ENCODE measurements at places on chromosomes 4 and X.

DNA sequence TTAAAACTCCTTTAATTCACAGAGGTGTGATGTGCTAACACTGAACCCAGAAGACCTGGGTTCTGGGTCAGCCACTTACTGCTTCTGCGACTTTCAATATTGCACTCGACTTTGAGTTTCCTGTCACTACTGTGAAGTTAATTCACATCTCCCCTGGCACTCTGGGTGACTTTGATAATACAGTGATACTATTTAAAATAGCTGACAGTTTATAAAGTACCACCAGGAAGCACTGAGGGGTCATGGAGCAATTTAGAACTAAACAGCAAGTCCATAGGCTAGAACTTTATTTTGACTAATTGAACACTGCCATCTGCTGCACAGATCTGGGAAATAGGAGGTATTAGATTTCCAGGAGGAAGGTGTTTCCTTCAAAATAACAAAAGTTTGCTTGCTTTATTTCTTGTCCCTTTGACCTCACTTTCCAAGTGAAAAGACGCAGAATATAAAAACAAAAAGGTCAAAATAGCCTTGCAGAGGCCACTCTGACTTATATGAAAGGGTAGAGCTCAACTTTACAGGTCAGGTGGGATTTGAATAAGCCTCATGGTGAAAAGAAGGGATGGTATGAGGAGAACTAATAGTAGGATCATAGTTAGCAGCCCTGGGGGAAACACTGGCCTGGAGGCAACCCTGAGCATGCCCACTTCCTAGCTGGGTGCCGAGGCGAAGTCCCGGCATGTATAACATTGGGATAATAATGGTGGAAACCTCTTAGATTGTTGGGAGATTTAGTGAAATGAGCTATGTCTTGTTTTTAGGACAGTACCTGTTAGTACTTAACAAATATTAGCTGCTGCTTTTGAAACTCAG lies 53.4 kb downstream of the ZNF518B start:
- peak; percentile 29 for DNase-seq

- no peak for DNase-seq
Measured at GRCh38 chrX:35351212-35351611, 408.6 kb downstream of the FAM47B start.

- DNase-seq = no peak
Measured at GRCh38 chr4:23320931-23321587, 568.8 kb downstream of the PPARGC1A start.

DNA sequence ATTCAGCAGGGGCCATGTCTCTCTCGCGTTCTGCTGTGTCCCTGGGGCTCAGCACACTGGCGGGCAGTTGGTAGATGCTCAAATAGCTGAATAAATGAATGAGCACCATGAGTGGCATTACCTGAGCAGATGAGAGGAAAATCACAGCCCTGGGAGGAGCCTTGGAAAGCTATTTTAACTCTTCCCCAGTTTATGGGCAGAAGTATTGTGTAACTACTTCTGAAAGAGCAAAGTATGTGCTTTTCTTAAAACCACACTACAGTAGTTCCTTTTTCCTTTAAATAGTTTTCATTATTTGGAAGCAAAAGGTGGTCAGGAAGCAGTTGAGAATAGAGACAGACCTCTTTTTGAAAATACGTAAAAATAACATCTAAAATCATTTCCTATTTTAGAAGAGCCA lies 3.0 kb upstream of the PLAC1 start:
- DNase-seq = no peak

- DNase-seq = no peak
Measured at GRCh38 chr4:130955520-130955919, 1859.6 kb downstream of the C4orf33 start.

GRCh38 chrX:29297171-29297800 lies 710.0 kb downstream of the IL1RAPL1 start:
- DNase-seq = no peak

DNA sequence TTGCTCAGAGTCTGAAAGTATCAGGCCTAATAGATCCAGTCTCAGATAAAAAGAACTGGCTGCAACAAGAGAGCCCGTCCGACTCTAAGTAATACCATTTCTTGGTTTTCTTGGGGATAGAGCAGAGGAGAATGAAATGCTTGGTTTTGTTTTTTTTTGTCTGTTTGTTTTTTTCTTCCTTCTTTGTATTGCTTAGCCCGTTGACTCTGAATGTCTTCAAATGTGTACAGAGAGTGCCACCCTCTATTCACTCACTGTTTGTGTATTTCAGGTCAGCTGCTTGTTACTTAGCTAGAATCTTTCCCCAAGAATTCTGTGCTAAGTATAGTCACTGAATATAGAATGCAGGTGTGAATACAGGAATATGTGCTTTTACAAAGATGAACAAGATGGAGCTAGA lies 5.7 kb upstream of the TMEM156 start:
- no peak for DNase-seq

- DNase-seq = no peak
Measured at GRCh38 chr4:188110741-188111471, 1.5 kb upstream of the TRIML2 start.

DNA sequence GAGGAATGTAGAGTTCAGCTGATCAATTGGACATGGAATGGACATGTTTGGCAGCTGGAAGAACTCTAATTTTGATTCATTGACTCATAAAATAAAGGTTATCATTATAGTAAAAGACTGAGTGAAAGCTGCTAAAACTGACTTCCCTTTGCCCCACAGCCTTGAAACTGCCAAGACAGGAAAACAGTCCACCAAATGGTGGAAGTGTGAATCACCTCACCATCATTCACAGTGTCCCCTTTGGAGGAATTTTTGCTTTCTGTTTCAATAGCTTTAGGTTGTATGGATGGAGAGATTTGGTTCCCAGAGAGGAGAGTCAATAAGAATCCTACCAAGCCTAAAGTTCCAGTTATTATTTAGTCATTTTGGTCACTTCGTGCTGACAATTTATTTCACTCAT lies 20.8 kb upstream of the FREM3 start:
- no peak for DNase-seq

- no peak for DNase-seq
Measured at GRCh38 chrX:13691841-13692371, 3.0 kb downstream of the RAB9A start.

DNA sequence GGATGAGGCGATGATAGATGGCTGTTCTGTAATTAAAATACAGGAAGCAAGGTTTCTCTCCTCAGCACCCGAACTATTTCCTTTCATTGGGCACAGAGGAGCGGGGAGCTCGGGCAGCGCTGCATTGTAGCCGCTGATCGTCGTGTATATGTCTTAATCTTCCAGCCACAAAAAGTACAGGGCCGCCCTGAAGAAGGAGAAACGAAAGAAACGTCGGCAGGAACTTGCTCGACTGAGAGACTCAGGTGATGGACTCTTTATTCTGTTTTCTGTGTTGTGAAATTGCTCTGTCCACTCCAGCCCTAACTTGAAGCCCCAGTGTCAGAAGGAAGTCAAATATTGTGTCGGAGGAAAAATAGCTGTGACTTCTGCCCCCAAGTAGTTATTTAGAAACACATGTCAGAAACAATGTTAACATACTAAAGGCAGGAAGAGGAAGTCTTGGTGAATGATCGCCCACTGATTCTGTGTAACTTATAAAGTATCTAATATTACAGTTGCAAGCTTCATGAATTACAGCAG lies 546 bp downstream of the ZRSR2 start:
- DNase-seq = no peak

DNA sequence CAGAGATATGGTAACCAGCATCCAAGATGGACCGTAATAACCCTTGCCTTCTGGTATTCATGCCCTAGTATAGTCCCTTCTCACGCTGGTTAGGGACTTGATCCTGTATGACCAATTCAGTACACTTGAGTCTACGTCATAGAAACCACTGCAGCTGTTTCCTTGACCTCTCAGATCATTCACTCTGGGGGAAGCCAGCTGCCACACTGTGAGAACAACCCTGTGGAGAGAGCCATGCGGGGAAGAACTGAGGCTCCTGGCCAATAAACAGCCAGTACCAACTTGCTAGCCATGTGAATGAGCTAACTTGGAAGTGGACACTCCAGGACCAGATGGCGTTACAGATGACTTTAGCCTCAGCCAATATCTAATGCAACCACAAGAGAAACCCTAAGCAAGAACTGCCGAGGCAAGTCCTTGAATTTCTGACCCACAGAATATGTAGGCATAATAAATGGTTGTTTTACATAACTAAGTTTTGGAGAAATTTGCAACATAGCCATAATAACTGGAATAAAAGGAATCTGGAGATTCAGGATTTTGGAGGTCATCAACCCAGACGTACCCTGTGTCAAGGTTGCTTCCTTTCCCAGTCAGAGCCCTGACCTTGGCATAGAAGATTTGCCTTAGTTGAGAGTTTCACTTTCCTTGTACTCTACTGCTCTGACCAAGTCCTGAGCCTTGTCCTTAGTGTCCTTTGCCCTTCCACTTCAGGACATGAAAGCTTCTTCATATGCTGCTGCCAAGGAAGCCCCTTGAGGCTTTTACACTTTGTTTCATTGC lies 87.3 kb upstream of the ZNF81 start:
- DNase-seq = peak; percentile 39

DNA sequence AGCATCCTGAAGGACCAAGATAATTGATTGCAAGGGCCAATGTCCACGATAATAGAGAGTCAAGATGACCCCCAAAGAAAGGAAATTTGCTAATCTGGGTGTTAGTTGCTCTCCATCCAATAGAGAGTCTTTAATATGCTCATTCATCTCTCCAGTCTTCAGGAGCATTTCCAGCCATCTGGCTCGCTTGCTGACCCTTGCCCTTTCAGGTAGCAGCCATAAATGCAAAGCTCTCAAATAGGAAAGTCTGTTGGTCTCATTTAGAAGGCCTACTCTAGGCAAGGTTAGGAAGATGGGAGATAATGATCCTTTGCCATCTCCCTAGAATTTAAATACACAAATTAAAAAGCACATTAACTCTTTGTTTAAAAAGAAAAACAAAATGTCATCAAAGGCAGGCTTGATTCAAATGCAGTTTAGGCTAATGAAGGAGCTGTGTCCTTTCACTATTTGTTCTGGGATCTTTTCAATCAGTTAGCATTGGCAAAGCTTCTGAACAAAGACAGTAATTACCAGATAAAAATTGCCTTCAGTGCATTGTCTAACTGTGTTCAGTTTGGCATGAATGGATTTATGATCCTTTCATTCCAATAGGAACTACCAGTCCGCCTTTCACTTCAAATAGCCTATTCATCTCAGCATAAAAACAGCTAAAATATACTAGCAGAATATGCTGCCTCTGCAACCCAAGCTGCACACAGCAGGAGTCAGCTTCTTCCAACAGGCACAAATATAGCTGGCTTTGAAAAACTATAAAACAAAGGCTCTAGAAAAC lies 49.6 kb upstream of the ATXN3L start:
- no peak for DNase-seq

- DNase-seq = no peak
Measured at GRCh38 chr4:90078440-90078839, 48.8 kb upstream of the CCSER1 start.

GRCh38 chr4:5156682-5157081 lies 105.4 kb downstream of the STK32B start:
- no peak for DNase-seq

DNA sequence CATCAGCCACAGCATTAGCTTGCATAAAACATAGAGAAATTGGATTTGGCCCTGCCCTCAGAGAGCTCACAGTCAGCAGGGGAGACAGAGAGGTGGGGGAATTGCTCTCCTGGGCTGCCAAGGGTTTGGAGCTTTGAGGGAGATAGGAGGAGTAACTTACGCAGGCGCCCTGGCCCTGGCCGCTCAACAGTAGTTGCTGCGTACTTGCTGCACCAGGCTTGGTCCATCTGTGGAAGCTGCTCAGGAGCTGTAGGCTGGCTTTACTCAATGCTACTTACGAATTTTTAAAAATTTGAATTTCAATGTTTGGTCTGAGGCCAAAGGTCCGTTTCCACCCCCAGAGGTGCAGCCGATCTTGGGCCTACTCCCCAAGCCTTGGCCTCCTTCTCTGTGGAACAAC lies 83.3 kb downstream of the CPZ start:
- no peak for DNase-seq

GRCh38 chr4:54146139-54146538 lies 46.2 kb downstream of the GSX2 start:
- DNase-seq = no peak

GRCh38 chr4:41429280-41429669 lies 108.7 kb upstream of the LIMCH1 start:
- peak; percentile 70 for DNase-seq

- no peak for DNase-seq
Measured at GRCh38 chr4:110207233-110207632, 8.8 kb upstream of the ELOVL6 start.

DNA sequence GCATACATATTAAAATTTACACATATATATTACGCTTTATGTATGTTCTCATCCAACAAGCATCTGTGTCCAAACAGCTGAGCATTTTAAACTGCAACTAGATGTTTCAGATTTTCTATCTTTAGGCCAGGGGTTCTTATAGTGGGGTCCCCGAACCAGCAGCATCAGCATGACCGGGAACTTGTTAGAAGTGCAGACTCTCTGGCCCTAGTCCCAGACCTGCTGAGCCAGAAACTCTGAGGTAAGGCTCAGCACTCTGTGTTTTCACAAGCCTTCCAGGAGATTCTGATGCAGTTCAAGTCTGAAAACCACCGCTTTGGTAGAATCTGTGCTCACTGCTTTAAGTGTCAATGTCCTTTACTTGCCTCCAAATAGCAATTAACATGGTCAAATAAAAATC lies 266.2 kb upstream of the CASK start:
- no peak for DNase-seq

- no peak for DNase-seq
Measured at GRCh38 chrX:39158801-39159657, 357.8 kb downstream of the MID1IP1 start.

DNA sequence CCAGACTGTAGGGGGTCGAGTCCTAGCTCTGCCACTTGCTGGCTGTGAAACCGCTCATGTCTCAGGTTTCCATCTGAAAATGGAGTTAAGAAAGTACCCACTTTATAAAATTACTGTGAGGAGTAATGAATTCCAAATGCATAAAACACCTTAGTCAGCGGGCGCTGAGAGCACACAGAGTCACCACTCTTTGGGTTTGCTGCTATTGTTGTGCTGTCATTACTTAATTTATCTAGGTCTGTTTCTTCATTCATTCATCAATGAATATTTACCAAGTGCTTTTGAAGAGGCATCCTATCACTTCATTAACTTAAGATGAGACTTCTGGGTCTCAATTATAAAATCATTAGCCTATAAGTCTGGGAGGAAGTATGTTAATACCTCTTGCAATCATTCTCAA lies 317.3 kb downstream of the FBXW7 start:
- DNase-seq = no peak

GRCh38 chr4:171857302-171858012 lies 44.3 kb downstream of the GALNTL6 start:
- DNase-seq = no peak

- no peak for DNase-seq
Measured at GRCh38 chr4:157996061-157997028, 176.5 kb downstream of the GASK1B start.

- DNase-seq = peak; percentile 8
Measured at GRCh38 chrX:74382613-74383012, 38.7 kb upstream of the SLC16A2 start.

GRCh38 chr4:99356992-99357391 lies 4.4 kb upstream of the ADH1C start:
- DNase-seq = no peak

GRCh38 chr4:5865896-5866599 lies 26.8 kb downstream of the CRMP1 start:
- no peak for DNase-seq

GRCh38 chrX:41391606-41392005 lies 55.5 kb upstream of the NYX start:
- no peak for DNase-seq

Measured in cerebellum (tissue), 4 donors.